NCI-H1417 (cell line): ENCODE measurements at places on chromosomes 3 and 15.

- no peak for DNase-seq
These were observed 304.4 kb upstream of the TGFBR2 start for GRCh38 chr3:30302027-30302426.

- no peak for DNase-seq
These were observed 36.4 kb upstream of the MTHFS start for GRCh38 chr15:79933231-79933630.

DNA sequence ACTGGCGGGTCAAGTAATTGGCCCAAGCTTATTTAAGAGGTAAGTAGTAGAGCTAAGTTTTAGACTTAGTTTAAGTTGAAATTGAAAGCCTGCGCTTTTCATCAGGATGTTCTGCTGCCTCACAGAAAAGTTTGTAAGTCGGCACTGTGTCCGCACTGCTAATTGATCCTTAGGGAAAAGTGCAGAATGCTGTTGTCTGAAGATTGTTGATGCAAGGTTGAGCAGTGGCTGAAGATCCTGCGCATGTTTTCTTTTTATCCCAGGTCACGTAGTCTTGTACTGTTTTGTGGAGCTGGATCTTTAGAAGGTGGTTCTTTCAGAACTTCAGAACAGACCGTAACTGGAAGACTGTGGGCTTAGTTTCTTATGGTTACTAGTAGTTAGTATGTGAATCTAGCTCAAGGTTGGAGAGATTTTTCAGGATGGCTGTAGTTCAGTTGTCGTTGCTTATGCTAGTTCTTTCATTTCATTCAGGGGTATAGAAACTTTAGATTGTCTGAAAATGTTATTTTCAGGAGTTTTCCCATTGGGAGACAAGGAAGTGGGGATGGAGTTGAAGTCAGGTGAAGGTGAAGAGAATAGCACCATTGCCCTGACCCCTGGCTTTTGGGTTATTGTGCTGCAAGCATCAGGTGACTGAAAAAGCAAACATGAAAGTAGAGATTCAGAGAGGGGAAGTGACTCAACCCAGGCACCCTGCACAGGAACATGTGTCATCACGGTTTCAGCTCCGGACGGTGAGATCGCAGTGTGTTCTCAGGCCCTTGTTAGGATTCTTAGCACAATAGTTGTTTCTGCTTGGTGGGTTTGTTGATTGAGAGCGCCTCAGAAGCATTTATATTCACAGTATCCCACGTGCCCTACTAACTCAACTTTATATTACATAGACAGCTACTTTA lies 32.8 kb downstream of the AKAP13 start:
- DNase-seq, result peak; percentile 19

DNA sequence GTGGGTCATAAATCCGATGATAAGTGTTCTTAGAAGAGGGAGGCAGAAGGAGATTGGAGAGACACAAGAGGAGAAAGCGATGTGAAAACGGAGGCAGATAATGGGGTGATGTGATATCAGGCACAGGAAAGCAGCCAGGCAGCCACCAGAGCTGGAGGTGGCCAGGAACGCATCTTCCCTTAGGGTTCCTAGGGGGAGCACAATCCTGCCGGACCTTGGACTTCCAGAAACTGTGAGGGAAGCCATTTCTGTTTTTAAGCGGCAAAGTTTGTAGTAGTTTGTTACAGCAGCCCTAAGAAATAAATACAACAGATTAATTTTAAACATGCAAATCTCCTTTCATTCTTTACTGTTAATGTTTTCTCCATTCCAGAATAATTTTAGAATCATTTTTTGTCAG lies 259.9 kb upstream of the TMC3 start:
- no peak for DNase-seq

DNA sequence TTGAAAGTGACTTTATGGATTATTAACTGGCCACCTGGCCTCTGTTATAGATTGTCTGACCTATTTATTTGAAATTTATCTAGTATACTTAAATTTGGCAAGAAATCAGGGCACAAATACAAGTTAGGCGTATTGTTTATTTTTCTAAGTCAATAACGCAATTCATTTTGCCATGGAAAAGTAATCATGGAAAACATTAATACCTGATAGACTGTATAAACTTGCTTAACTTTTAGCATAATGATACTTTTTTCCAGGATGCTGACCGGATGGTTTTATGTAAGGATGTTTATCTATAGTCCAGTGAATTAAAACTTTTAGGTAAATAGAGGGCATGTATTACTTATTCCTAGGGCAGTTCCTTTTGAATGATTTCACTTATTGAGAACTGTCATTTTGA lies 20.2 kb downstream of the FNDC3B start:
- no peak for DNase-seq

DNA sequence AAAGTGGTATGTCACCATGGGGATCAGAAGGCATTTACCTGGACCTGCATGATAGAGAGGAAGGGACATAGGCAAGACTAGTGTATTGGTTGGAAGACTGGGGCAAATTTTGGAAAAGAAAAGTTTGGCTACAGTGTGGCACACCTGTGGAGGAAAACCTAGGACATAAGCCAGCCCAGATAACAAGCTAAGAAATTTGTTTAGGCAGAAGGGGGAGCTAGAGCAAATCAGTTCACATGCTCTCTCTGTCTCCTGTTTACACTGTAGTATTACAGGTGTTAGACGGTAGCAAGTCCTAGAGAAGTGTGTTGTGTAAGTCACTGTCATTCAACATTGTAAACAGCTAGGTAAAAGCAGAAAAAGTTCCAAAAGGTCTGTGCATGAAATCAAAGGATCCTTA lies 11.9 kb upstream of the ALDH1A2 start:
- DNase-seq, result peak; percentile 17

DNA sequence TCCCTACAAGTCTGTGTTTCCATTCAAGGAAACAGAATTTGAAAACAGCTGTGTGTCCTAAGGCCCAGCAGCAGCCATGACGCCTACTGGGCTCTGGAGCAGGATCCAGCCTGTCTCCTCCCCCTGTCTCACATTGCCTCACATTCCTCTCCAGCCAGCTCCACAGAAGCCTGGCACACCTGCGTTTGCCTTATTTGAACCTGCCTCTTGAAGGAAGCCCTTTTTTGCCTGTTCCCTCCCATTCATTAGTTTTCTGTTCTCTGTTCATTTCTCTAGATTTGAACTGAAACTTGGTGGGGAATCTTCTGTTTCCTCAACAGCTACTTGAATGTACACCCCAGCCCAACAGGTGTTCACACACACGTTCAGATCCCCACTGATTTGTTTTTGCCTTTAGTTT lies 890.5 kb downstream of the TUSC7 start:
- DNase-seq, result no peak

- no peak for DNase-seq
These were observed 15.8 kb upstream of the ALDH1A3 start for GRCh38 chr15:100863796-100864267.

GRCh38 chr3:55097441-55097840 lies 169.6 kb upstream of the LRTM1 start:
- no peak for DNase-seq

DNA sequence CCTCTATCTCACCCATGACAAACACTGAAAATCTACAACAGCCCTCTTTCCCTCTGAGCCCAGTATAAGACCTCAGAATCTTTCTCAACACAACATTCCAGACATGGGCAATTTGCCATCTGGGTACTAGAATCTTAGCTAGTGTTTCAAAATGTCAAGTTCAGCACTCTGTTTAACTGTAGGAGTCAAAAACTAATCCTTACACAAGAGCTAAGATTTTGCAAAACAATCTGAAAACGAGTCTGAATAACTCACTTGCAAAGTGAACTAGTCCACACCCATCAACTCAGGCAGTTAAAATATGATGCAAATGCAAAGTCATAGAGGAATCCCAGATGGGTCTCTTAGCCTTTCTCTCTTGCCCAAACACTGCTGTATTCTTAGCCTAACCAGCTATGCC lies 67.8 kb downstream of the GPR176 start:
- no peak for DNase-seq

GRCh38 chr3:72353236-72354128 lies 494.8 kb downstream of the SHQ1 start:
- no peak for DNase-seq

GRCh38 chr3:12556314-12556689 lies 585 bp upstream of the MKRN2 start:
- no peak for DNase-seq

DNA sequence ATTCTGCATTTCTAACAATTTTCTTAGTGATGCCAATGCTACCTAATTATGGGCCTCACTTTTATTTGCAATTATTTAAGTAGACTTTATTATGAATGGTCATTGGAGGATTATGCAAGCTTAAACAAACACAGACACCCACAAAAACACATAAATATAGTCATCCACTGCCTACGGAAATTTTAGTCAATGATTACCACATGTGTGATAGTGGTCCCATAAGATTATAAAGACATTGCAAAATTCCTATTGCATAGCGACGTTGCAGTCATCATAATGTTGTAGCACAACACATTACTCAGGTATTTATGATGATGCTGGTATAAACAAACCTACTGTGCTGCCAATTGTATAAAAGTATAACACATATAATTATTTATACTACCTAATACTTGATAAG lies 247.8 kb upstream of the ALCAM start:
- no peak for DNase-seq

DNA sequence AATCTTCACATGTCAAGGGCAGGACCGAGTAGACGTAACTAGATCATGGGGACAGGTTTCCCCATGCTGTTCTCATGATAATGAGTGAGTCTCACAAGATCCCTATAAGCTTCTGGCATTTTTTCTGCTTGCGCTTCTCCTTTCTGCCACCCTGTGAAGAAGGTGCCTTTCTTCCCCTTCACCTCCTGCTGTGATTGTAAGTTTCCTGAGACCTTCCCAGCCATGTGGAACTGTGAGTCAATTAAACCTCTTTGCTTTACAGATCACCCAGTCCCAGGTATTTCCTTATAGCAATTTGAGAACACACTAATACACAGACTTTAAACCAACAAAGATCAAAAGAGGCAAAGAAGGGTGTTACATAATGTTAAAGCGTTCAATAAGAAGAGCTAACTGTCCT lies 156.6 kb upstream of the UBE2E2 start:
- no peak for DNase-seq

- DNase-seq, result no peak
These were observed 10.2 kb upstream of the ITPKA start for GRCh38 chr15:41483519-41483918.

GRCh38 chr3:169337500-169338078 lies 325.9 kb downstream of the MECOM start:
- no peak for DNase-seq

- no peak for DNase-seq
These were observed 200.3 kb upstream of the UMPS start for GRCh38 chr3:124529826-124530571.

GRCh38 chr3:16286161-16286560 lies 21.1 kb downstream of the OXNAD1 start:
- no peak for DNase-seq

DNA sequence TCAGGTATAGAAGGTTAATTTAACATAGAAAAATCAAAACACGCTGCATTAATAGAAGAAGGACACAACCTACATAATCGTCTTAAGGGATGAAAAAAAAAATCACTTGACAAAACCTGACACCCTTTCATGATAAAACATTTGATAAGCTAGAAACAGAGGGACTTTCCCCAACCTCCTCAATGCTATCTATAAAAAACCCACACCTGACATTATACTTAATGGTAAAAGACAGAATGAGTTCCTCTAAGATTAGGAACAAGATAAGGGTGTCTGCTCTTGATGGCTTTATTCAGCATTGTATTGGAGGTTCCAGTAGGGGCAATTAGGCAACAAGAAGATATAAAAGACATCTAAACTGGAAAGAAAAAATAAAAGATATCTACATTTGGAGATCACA lies 69.9 kb upstream of the KBTBD8 start:
- no peak for DNase-seq

- peak; percentile 6 for DNase-seq
These were observed 137.4 kb upstream of the UMPS start for GRCh38 chr3:124592658-124593441.

- DNase-seq, result no peak
These were observed 65.8 kb downstream of the SCN11A start for GRCh38 chr3:38985981-38986380.

DNA sequence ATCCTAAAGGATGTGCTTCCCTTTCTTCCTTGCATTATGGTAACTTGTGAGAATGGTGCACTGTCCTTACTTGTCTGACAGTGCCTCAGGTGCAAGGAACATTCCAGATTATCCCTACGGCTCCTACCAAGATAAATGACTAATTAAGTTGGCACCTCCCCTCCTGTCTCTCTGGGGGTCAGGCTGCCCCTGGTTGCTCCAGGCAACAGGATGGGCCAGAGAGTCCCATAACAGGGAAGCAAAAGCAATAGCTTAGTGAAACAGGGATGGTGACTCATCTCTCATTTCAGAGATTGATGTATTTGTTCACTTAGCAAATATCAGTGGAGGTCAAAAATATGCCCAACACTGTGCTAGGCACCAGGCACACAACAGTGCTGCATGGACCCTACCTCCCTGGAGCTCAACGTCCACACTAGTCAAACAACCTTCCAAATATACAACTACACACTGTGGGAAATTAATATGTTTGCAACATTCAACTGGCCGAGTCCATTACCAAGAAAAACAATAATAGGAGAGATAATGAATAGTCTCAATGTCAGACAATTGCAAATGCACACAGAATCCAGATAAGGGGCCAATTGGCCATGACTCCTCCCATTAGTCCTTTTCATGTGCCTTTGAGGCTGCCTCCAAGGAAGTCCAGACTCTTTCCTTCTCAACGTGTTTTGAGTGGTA lies 249.0 kb downstream of the TLE3 start:
- no peak for DNase-seq

- DNase-seq, result no peak
These were observed 53.2 kb downstream of the SH3BP5 start for GRCh38 chr3:15279205-15279604.

DNA sequence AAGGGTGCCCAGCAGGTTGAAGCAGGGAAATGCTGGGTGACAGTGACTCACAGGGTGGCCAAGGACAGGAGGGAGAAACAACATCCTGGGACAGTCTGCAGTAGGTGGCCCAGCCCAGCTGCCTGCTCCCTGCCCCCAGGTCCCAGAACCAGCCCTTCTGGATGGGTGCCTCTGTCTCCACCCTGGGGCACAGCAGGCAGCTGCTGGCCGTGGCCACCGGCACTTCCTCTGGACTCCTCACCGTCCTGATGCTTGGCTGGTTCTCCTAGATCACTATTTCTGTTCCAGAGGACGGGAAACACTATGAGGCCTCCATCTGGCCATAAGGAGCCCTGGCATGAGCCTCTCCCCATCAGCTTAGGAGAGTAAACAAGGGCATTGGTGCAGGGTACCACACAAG lies 258.9 kb downstream of the XXYLT1 start:
- DNase-seq, result no peak

GRCh38 chr3:166498446-166498845 lies 661.2 kb upstream of the BCHE start:
- peak; percentile 9 for DNase-seq

GRCh38 chr15:31390029-31390428 lies 63.4 kb downstream of the KLF13 start:
- no peak for DNase-seq

GRCh38 chr15:36798794-36799193 lies 219.4 kb downstream of the CDIN1 start:
- DNase-seq, result no peak

- peak; percentile 77 for DNase-seq
These were observed 604 bp downstream of the CCPG1 start for GRCh38 chr15:55407498-55408011.
